Left hindlimb (tissue), 1 donor: ENCODE measurements at places on chromosomes 3 and 15.

DNA sequence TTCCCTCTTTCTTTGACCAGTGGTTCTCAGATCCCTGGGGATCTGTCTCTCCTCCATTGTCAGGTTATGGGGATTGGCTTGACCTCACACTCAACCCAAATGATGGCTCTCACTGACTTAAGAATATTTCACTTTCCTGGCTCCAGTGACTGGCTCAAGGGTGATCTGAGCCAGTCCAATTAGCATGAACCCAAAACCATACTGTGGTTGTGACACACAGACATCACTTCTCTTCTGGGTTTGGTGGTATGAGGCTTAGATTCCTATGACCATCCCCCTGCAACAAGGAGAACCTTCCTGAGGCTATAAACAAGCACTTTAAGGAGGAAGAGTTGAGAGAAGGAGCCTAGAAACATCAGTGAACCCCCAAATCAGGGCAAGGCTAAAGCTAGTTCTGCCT is 85.8 kb downstream of the KCNAB1 start:
- no peak for DNase-seq

- DNase-seq, result no peak
Measured at GRCh38 chr3:73791356-73791755, 166.6 kb upstream of the PDZRN3 start.

DNA sequence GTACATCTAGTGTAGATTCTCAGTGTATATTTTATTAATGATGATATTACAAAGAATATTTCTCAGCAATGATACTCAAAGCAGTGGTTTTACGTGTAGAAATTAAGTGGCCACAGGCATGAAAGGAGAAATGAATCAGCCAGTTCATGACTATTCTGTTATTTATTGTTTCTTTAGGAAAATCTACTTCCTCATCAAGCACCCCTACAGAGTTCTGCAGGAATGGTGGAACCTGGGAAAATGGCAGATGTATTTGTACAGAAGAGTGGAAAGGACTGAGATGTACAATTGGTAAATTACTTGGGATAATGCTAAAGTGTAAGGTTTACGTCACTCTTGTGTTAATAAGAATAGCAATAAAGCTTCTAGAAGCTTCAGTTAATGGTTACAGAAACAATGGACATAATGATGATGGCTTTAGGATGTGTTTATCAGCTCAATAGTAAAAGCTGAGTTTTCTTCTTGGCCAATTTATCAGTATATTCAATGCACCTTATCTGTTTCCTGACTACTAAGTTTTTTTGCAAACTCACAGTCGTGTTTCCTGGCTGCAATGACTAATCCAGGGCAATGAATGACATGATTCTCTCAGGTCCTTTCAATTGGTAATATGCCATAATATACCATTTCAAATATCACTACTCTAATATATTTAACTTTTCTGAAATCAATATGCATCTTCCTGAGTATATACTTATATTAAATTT is 20.2 kb downstream of the ADGRG7 start:
- no peak for DNase-seq

- no peak for DNase-seq
Measured at GRCh38 chr3:149216193-149216869, 5.3 kb downstream of the CP start.

GRCh38 chr3:87036671-87037070 is 45.7 kb upstream of the VGLL3 start:
- DNase-seq, result no peak

- DNase-seq, result no peak
Measured at GRCh38 chr3:151520105-151520504, 59.2 kb upstream of the IGSF10 start.

DNA sequence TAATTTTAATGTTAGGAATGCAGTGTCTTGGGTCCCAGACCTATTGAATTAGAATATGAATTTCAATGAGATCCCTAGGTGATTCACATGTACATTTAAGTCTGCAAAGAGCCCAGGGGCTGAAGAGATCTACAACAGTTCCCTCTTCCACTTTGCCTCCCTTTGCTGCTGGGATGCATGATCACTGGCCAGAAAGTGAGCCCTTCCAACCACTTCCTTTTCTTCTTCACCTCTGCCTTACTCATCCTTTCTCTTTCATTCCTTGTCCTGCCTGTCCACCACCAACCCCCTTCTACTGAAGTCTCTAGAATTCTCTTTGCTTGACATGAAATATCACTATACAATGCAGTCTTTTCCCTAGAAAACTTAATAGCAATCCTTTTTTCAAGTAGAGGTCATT is 222.4 kb upstream of the LRIG1 start:
- DNase-seq, result no peak

DNA sequence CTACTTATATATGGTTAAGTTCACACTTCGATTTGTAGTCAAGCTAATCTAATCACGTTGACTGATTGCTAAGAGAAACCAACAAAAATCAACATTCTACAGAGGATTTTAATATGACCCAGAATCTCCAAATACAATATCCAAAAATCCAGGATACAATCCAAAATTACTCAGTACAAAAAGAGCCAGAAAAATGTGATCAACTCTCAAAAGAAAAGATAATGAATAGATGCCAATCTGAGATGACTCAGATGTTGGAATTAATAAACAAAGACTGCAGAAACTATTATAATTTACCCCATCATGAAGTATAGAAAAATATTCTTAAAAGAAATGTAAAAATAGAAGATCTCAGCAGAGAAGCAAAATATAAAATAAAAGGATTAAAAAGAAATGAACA is 22.3 kb downstream of the HACL1 start:
- no peak for DNase-seq

DNA sequence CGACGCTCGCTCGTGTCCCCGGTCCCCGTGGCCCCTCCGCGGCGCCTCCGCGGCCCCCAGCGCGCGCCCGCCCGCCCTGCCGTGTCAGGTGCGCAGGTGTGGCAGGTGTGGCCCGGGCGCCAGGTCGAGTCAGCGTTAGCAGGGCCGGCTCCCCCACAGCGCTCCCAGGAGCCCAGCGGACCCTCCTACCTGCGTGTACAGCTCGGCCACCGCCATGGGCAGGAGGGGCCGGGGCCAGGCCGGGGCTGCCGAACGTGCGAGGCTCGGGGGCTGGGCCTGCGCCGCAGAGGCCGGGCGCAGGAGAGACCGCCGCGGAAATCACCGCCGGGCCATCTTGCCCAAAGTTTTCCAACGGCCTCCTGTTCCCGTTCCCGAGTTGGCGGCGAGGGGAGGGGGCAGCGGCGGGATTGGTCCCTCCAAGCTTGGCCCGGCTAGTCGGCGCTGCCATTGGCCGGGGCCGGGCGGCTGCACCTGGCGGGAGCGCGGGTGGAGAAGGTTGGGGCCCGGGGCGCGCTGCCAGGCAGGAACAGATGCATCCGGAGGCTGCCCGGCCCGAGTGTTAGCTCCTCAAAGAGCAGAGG is at the start of gene MYO5C:
MYO5C (minus strand) TSS at position 384 of the 581 bp plus-strand sequence; CDS start at position 216, 168 bp downstream.
- DNase-seq, result peak; percentile 85

- DNase-seq, result no peak
Measured at GRCh38 chr3:8197384-8197783, 304.2 kb upstream of the LMCD1 start.

DNA sequence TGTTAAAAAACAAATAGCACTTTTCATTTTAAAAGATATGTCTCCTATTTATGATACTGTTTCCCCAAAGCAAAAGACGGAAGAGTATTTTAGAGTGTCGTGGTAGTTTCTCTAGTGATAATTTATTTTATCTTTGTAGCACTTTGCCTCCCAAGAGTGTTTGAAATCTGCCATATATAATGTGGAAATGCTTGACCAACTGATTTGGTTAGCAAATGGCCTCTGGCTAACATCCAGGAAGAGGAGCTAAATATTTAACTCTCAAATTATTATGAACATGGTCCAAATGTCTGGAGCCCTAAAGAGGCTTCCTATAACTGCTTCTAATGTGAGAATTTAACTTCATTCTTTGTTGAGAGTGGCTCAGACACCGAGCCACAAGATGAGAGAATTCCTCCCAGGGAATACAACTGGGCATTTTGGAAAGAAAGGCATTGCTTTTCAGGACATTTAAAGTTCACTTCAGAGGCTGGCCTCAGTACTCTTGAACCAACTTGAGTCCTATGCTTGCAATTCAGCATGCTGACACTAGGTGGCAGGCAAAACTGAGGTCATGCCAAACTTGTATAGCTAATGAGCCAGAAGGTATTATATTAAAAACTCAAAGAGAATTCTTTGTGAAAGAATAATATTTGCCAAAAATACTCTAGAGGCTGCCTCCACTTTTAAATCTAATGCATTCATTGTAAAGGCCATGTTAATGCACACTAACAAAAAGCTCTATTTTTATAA is 104.5 kb downstream of the RARB start:
- DNase-seq, result no peak

- DNase-seq, result no peak
Measured at GRCh38 chr3:171234298-171235010, 207.9 kb upstream of the SLC2A2 start.

GRCh38 chr3:7194071-7194835 is 333.3 kb downstream of the GRM7 start:
- no peak for DNase-seq

DNA sequence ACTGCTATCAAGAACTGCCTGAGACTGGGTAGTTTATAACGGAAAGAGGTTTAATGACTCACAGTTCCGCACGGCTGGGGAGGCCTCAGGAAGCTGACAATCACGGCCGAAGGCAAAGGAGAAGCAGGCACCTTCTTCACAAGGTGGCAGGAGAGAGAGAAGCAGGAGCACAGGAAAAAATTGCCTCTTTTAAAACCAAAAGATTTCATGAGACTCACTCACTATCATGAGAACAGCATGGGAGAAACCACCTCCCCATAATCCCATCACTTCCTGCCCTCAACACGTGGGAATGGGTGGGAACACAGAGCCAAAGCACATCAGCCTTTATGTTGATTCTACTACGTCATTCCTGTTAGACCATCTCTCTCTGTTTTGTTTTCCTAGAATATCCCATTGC is 650.9 kb upstream of the SEMA6D start:
- no peak for DNase-seq

GRCh38 chr3:8444883-8445282 is 56.7 kb upstream of the LMCD1 start:
- DNase-seq, result no peak

GRCh38 chr3:42371776-42372175 is 38.6 kb downstream of the LYZL4 start:
- peak; percentile 56 for DNase-seq

- no peak for DNase-seq
Measured at GRCh38 chr3:74633021-74633420, 18.6 kb upstream of the CNTN3 start.

- DNase-seq, result no peak
Measured at GRCh38 chr3:188446014-188446413, 292.1 kb downstream of the LPP start.

- DNase-seq, result no peak
Measured at GRCh38 chr15:42035435-42035761, 14.6 kb upstream of the PLA2G4E start.

- DNase-seq, result no peak
Measured at GRCh38 chr3:15404767-15405166, 22.6 kb downstream of the METTL6 start.

DNA sequence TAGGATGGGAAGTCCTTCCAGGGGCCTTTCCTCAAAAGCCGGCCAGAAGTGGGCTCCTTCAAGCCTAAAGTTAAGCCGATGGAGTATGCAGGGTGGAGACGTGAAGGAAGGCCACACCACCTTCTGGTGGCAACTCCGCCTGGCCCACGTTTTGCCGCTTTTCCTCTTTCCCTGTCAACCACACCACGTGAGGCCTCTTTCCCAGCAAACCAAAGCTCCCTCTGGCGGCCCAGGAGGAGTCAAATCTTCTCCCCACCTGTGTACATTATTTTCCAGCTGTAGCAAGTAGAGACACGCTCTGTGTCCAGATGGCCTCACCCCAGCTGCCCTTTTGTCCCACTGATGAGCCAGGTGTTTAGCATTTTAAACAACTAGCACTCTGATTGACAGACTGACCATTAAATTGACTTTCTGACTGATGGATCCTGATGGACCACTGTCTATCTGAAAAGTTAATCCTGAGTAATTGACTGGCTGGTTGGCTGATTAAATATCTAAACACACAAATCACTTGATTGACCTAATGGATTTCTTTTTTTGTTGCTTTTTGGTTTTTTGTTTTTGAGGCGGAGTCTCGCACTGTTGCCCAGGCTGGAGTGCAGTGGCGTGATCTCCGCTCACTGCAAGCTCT is 59.6 kb upstream of the ZBTB38 start:
- DNase-seq, result peak; percentile 49

- peak; percentile 79 for DNase-seq
Measured at GRCh38 chr15:64877435-64877834, 34.3 kb upstream of the ANKDD1A start.

GRCh38 chr15:43128980-43129335 is 4.4 kb upstream of the TMEM62 start:
- DNase-seq, result no peak

- no peak for DNase-seq
Measured at GRCh38 chr3:18593231-18593630, 168.1 kb upstream of the SATB1 start.

GRCh38 chr3:42012383-42012934 is 50.6 kb upstream of the ULK4 start:
- no peak for DNase-seq

GRCh38 chr3:48433472-48434118 is 3.7 kb upstream of the PLXNB1 start:
- DNase-seq, result no peak

DNA sequence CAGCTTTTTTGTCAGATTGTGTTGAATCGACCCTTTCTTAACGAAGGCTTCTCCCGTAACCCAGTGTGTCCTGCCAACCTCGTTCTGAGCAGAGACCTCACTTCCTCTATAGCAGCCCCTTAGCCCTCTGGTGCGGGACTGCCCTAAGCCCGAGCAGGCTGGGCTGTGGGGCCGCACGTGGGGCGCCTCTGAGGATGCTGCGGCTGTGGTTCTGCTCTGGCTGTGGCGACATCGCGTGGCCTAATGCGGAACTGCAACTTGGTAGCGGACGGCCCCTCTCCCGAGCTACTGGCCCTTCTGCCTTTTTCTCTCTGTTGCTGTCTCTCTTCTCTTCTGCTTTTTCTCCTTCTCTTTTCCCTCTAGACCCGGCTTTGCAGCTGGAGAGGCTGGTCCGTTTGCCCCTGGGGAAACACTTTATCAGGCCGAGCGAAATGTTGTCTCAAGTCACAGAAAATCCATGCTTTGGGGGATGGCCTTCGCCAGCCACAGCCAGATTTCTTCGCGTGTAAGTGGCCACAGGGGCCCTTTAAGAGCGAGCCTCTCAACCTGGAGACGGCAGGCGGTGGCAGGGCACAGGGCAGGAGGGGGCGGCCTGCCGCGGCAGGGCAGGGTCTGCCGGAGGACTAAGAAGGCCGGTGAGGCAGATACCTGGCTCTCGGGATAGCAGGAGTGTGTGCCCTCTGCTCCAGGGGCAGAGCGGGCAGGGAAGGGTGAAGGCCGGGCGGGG is 19.4 kb upstream of the KIF23 start:
- DNase-seq, result peak; percentile 87
